Naive thymus-derived CD4-positive, alpha-beta T cell (primary cell): ENCODE measurements at places on chromosomes 7 and 10.

- H3K27ac ChIP-seq, result no peak overlapping the region
- no peaks in the 10 kb centered on the region for H3K36me3 ChIP-seq
- H3K4me3 ChIP-seq, result no peak overlapping the region
These were observed 120.5 kb upstream of the IMMP2L start for GRCh38 chr7:111682588-111683340.

DNA sequence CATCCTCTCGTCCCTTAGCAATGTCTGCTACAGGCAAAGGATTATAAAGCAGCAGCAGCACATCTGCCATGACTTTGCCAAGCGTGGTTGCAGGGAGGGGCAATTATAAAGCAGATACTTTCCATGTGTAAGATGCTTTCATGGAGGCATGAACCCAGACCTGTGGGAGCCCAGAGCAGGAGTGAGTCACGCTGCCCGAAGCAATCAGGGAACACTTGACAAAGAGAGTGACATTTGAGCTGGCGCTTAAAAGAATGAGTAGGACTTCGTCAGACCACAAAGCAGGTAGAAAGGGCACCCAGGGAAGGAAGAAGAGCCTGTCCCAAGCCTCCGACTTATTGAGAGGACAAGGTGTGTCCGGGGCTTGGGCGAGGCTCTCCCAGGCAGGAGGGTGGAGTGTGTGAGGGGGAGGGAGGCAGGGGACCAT, 147.2 kb downstream of the MYOF start:
- no peak overlapping the region for H3K4me3 ChIP-seq
- H3K4me1 ChIP-seq, result no peaks in the 10 kb centered on the region
- H3K27me3 ChIP-seq, result no peaks in the 10 kb centered on the region
- H3K36me3 ChIP-seq, result no peaks in the 10 kb centered on the region

GRCh38 chr7:29483219-29484104, 80.2 kb upstream of the PRR15 start:
- no peaks in the 10 kb centered on the region for H3K36me3 ChIP-seq
- H3K4me3 ChIP-seq, result no peak overlapping the region
- no peaks in the 10 kb centered on the region for H3K27me3 ChIP-seq
- no peak for DNase-seq

DNA sequence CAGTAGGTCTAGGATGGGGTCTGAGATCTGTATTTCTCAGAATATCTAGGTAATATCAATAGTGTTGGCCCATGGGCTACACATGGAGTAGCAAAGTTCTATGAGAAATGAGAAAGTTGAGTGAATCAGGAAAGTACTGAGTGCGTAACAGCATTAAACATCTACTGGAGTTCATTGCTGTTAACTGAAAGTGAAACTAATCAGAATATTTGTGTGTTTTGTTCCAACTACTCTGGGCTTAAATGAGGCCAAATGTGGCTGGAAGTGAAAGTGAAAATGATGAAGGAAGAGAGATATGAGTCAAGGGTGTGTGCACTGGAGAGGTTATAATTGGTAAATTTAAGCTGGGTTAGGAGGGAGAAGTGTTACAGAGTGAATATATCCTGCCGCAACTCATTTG, 46.5 kb downstream of the TMEM106B start:
- H3K36me3 ChIP-seq, result no peaks in the 10 kb centered on the region
- peak overlapping the region; percentile 26 for H3K4me3 ChIP-seq
- H3K27me3 ChIP-seq, result no peaks in the 10 kb centered on the region
- DNase-seq, result peak; percentile 68

DNA sequence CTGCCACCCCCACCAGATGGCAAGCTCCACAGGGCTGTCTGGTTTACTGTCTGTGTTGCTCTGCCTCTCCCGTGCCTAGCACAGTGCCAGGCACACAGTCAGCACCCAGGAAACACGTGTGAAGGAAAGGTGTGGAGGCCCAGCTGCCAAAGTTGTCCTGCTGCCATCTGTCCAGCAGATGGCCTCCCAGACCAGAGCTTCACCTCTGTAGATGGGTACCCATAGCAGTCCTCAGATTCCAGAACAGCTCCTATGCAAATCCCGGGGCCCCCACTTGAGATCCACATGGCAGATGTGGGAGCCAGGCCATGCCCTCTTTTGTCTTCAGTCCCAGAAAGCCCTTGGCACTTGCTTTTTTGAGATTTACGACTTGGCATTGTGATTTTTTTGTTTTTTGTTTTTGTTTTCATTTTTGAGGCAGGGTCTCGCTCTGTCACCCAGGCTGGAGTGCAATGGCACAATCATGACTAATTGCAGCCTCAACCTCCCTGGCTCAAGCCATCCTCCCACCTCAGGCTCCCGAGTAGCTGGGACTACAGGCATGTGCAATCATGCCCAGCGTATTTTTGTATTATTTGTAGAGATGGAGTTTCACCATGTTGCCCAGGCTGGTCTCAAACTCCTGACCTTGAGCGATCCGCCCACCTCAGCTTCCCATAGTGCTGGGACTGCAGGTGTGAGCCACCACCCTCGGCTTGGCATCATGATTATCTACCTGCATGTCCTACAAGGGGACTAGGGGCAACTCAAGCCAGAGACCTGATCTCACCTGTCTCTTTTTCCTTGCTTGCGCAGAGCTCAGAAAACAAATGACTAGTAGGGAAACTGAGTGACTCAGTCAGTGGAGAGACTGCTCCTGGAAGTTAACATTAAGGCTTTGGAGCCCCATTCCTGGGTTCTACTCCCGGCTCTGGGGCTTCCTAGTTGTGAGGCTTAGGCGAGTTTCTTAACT, 16.9 kb upstream of the PALD1 start:
- H3K4me1 ChIP-seq, result no peaks in the 10 kb centered on the region
- no peaks in the 10 kb centered on the region for H3K27me3 ChIP-seq
- DNase-seq, result peak; percentile 48
- no peaks in the 10 kb centered on the region for H3K36me3 ChIP-seq
- no peak overlapping the region for H3K27ac ChIP-seq

DNA sequence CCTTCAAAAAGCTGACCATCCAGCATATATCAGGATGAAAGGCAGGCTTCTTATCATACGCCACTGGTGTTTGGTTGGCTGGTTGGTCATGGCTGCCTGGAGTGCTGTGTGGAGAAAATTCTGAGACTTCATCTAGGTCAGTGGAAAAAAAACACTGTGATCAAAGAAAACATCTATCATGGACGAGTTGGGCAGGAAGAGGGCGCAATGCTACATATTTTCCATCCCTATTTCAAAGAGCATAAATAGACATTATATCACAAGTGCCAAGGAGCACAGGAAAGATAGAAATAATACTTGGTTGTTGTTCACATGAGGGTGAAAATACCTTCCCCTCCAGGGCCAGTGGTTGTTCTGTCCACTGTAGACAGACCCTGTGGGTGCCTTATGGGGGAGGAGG, 128.4 kb upstream of the PLPP4 start:
- no peaks in the 10 kb centered on the region for H3K27me3 ChIP-seq
- DNase-seq, result no peak
- no peaks in the 10 kb centered on the region for H3K4me1 ChIP-seq

- H3K4me3 ChIP-seq, result peak overlapping the region; percentile 92
- no peaks in the 10 kb centered on the region for H3K27me3 ChIP-seq
- DNase-seq, result peak; percentile 58
- no peaks in the 10 kb centered on the region for H3K36me3 ChIP-seq
- peak overlapping the region; percentile 69 for H3K27ac ChIP-seq
- no peaks in the 10 kb centered on the region for H3K4me1 ChIP-seq
These were observed 588 bp upstream of the PAOX start for GRCh38 chr10:133378251-133379096.

- H3K4me1 ChIP-seq, result no peaks in the 10 kb centered on the region
- H3K36me3 ChIP-seq, result no peaks in the 10 kb centered on the region
- H3K4me3 ChIP-seq, result no peak overlapping the region
- no peak overlapping the region for H3K27ac ChIP-seq
- no peak for DNase-seq
- no peaks in the 10 kb centered on the region for H3K27me3 ChIP-seq
These were observed 9.4 kb downstream of the PDK4 start for GRCh38 chr7:95586951-95587301.

DNA sequence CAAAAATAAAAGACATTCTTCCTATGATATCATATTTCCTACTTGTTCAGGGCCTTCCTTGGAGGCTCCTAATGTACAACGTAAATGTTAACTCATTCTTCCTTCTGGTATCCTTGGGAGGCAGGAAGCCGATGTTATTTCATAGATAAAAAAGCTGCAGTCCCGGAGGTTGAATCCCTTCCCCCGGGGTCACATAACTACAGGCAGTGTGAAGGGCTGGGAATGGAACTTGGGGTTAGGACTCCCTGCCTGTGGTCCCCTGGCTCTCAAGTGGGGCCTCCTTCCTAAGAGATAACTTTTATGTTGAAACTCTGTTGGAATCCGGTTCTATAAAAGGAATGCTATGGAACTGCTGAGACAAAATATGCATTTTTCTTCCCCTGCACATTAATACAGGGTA, 14.9 kb upstream of the CCDC3 start:
- H3K27ac ChIP-seq, result no peak overlapping the region
- no peaks in the 10 kb centered on the region for H3K4me1 ChIP-seq
- H3K36me3 ChIP-seq, result no peaks in the 10 kb centered on the region
- DNase-seq, result no peak
- H3K27me3 ChIP-seq, result no peaks in the 10 kb centered on the region

DNA sequence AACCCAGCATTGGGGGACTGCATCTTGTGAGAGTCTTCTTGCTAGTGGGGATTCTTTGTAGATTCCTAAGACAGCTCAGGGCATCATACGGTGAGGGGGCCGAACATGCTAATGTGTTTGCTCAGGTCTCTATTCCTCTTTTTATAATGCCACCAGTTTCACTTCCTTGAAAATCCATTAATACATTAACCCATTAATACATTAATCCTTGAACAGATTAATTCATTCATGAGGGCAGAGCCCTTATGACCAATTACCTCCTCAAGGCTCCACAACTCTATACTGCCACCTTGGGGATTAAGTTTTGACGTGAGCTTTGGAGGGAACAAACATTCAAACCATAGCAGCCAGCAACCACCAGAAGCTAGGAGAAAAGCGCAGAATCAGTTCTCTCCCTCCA, 67.2 kb upstream of the POT1 start:
- H3K36me3 ChIP-seq, result no peaks in the 10 kb centered on the region
- no peak for DNase-seq
- no peaks in the 10 kb centered on the region for H3K27me3 ChIP-seq
